Left ventricle myocardium inferior (tissue), 1 donor: ENCODE measurements at places on chromosomes 1 and 21. TPM values are rescaled to one million over a fixed set of nuclear protein-coding genes. Genes with fewer than 3 reads are reported as not detected.

- no peaks in the 10 kb centered on the region for H3K36me3 ChIP-seq
- no peak for DNase-seq
- H3K4me1 ChIP-seq = peaks cover 10% of the 10 kb centered on the region
- peaks cover 64% of the 10 kb centered on the region for H3K27me3 ChIP-seq
- H3K27ac ChIP-seq = no peak overlapping the region
Measured at GRCh38 chr1:243855616-243856318, 5.7 kb upstream of the AKT3 start.

DNA sequence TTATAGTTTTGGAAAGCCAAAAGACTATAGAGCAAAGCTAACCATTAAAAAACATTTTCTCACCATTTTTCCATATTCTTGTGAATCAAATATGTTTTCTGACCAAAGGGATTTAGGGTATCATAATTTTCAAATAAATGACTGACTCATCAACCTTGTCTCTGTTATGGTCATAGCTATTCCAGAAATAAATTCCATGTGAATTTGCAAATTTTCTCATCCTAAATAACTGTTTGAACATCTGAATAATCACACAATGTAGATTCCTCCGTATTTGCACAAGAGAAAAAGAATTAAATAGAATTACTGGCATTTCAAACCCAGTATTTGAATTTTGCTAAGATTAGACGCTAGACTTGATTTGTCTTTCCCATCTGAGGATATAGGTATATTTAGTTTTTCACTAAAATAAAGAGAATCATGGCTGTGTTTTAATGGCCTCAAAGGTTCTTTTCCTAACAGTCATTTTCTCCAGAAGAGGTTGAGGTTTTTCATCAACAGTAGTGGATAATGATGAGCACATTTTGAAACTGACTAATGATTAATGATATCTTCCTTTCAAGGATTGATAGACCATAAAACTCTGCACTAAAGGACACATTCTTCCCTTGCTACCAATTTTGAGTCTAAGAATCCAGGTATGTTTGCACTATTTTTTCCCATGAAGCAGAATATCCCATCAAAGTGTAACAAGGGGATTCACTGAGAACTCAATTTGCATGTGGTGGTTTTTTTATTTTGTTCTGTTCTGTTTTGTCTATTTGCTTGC is 9.5 kb upstream of the DUSP23 start:
- no peaks in the 10 kb centered on the region for H3K27me3 ChIP-seq
- no peak overlapping the region for H3K27ac ChIP-seq
- no peak overlapping the region for H3K4me3 ChIP-seq
- DNase-seq = no peak
- no peaks in the 10 kb centered on the region for H3K36me3 ChIP-seq
- H3K4me1 ChIP-seq = peaks cover 14% of the 10 kb centered on the region

DNA sequence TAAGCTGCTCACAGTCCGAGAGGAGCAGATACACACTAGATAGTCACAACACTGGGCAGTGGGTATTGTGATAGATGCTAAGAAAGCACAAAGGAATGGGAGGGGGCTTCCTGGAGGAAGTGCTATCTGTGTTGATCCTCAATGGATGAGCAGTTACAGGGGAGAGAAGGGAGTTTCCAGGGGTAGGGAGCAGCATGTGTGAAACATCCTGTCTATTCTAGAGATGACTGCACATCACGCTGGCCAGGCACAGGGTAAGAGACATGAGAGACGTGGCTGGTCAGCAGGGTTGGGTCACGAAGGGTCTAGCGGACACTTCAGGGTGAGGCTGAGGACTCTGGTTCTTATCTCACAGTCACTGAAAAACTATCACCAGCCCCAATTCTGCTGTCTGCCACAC is 235.2 kb downstream of the TRABD2B start:
- no peaks in the 10 kb centered on the region for H3K36me3 ChIP-seq
- no peak for DNase-seq
- peaks cover 16% of the 10 kb centered on the region for H3K27me3 ChIP-seq
- no peak overlapping the region for H3K4me3 ChIP-seq

GRCh38 chr1:164707868-164708331 is 148.9 kb downstream of the PBX1 start:
- no peaks in the 10 kb centered on the region for H3K36me3 ChIP-seq
- H3K4me3 ChIP-seq = no peak overlapping the region
- DNase-seq = no peak
- peaks cover 89% of the 10 kb centered on the region for H3K4me1 ChIP-seq
- no peaks in the 10 kb centered on the region for H3K27me3 ChIP-seq
- peak overlapping the region; percentile 60 for H3K27ac ChIP-seq

- H3K4me1 ChIP-seq = peaks cover 43% of the 10 kb centered on the region
- H3K4me3 ChIP-seq = peak overlapping the region; percentile 95
- peak; percentile 80 for DNase-seq
- peaks cover 14% of the 10 kb centered on the region for H3K27me3 ChIP-seq
Measured at GRCh38 chr1:231626951-231627614, 493 bp downstream of the DISC1 start.

DNA sequence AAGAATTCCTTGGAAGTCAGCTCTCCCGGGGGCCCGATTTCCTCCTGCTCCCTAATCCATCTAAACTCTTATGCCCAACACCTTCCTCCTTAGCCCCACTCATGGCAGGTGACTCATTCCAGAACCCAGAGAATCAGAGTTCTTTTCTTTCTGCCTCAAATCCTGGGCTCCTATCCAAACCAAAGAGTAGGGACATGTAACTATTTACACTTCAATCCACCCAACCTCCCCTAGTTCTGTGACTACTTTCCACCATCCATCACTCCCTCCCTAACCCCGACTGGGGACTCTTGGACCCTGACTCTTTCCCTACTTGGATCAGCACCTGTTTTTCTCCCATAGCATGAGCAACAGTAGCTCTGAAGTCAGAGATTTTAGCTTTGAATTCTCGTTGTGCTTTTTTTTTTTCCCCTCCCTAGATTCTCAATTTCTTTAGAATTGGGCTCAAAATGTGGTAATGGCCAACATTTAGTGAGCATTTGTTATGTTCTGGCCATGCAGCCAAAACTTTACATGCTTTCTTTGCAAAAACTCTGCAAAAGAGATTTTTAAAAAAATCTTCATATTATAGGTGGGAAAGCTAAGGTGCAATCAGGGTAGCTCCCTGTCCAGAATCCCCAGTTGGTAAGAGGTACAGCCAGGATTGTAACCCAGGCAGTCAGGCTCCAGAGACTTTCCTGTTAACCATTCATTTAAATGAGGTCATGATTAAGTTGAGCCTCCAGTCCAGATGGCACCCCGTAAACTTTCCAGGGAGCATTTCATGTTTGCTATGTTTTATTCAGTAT is 7.5 kb upstream of the CYP4A11 start:
- no peaks in the 10 kb centered on the region for H3K27me3 ChIP-seq
- H3K4me3 ChIP-seq = no peak overlapping the region
- no peaks in the 10 kb centered on the region for H3K36me3 ChIP-seq

DNA sequence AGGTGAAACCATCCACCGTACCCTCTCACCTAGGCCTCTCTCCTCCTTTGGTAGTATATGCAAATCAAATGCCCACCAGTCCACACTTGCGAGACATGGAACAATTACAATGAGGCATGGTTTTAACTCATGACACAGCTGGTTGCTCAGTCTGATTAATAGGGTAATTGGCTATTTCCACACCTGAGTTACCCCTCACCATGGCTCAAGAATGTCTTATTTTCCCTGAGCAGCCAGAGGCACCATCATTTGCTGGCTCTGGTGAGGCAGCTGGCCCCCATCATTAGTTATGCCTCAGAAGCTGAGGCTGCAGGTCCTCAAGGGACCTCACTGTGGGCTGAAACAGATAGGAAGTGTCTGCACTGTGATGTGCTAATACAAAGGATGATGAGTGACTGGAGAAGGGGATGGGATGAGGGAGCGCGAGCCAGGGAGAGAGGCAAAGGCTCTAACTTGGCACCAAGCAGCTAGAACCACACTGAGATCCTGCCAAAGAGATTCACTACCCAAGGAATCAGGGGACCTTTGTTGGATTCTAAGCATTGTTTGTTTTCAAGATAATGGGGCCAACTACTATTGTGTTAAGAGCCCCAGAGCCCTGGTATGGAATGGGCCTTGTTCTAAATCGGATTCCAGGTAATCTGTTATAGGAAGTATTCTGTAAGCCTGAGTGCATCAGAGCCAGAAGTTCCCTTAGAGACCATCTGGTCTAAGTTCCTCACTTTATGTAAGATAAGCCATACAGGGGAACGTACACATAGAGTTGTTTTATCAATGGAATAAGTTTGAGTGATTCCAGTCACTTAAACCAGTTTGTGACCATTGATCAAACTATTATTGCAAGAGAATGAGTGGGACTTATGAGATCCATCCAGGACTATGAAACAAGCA is 80.0 kb upstream of the CNTN2 start:
- peaks cover 3% of the 10 kb centered on the region for H3K36me3 ChIP-seq
- DNase-seq = no peak
- H3K27ac ChIP-seq = no peak overlapping the region
- H3K4me1 ChIP-seq = peaks cover 42% of the 10 kb centered on the region
- H3K4me3 ChIP-seq = no peak overlapping the region

DNA sequence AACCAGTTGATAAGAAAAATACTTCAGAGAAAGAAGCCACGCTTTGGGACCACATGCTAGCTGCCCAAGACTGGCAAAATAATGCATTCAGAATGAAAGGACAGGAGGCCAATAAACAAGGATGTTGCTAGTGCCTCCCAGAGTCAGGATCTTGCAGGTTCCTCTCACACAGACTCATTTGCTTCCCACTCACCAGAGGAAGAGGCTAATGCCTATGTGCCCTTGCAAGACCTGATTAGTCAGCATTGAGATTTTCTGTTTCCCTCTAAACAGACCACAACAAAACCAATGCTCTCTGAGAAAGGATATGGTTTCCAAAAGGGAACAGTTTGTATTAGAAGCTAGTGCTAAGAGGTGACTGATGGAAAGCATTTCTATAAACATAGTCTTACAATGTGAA is 85.7 kb downstream of the NRDC start:
- peaks cover 11% of the 10 kb centered on the region for H3K4me1 ChIP-seq
- H3K27ac ChIP-seq = peak overlapping the region; percentile 9
- DNase-seq = no peak

DNA sequence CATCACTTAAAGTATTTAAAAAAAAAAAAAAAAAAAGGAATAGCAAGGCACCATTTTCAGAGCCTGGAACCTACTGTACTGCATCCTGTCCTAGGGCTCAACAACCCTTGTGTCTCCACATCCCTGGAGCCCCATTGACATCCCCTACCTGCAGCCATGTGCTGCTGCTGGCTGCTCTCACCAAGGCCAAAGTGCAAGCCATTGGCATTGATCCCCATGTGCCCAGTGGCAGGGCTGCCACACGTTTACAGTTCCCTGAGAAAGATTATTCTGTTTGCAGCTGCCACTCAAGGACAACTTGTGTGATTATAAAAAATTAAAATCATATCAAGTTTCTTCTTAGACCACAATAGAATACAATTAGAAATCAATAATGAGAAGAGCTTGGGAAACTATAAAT is 129.9 kb downstream of the LHX8 start:
- H3K36me3 ChIP-seq = no peaks in the 10 kb centered on the region
- H3K4me3 ChIP-seq = no peak overlapping the region
- no peaks in the 10 kb centered on the region for H3K4me1 ChIP-seq
- no peak for DNase-seq
- H3K27ac ChIP-seq = no peak overlapping the region
- H3K27me3 ChIP-seq = no peaks in the 10 kb centered on the region

DNA sequence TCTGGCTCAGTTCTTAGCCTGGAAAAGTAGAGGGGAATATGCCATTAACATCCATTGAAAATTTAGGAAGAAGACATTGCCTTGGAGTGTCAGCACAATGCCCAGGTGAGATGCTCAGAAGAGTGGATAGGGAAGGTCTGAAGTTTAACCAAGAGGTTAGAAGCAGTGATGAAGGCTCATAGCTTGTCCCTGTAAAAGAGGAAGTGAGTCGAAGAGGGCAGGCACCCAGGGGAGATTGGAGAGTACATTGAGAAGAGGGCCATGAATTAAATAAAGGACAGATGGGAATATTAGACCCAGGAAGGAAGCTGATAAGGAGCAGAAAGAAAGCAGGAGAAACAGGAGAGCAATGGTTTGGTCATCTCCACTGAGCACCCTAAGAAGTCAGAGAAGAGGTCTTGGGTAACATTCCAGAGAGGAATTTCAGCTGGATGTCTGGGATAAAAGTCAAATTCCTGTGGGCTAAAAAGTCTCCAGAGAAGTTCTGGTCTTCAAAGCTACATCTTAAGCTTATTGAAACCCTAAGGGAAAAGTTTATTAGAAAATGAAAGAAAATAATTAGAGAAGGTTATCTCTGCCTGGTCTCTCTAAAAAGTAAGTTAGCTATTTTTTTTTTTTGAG is 17.3 kb downstream of the C8B start:
- no peak overlapping the region for H3K4me3 ChIP-seq
- peaks cover 11% of the 10 kb centered on the region for H3K27me3 ChIP-seq
- H3K36me3 ChIP-seq = no peaks in the 10 kb centered on the region
- DNase-seq = no peak

GRCh38 chr1:229862017-229862774 is 204.8 kb upstream of the GALNT2 start:
- peaks cover 5% of the 10 kb centered on the region for H3K27me3 ChIP-seq
- H3K4me1 ChIP-seq = peaks cover 54% of the 10 kb centered on the region
- peak overlapping the region; percentile 93 for H3K27ac ChIP-seq
- H3K4me3 ChIP-seq = no peak overlapping the region
- no peaks in the 10 kb centered on the region for H3K36me3 ChIP-seq

DNA sequence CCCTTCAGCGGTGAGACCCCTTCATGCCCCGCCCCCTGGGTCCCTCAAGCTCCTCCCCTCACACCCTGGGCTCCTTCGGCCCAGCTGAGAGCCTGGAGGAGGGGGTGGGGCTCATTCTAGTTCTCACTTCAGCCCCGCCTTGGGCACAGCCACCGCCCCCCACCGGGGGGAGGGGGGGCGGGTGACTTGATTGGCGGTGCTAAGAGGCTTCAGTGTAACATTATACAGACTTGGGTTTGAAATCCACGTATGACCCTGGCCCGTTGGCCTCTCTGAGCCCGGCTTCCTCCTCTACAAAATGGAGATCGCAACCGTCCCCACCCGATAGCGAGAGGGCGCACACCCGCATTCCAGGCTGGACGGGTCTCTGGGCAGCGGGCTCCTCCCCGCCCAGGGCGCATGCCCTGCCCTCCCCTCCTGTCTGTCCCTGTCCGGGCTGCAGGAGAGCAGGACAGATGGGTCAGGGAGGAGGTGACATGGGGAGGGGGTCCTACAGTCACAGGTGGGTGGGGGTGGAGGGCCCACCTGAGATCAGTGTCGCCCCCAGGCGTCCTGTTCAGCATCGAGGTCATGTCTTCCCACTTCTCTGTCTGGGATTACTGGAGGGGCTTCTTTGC is 5.1 kb downstream of the CLCNKB start:
- H3K27me3 ChIP-seq = peaks cover 9% of the 10 kb centered on the region
- H3K27ac ChIP-seq = no peak overlapping the region
- H3K4me1 ChIP-seq = peaks cover 13% of the 10 kb centered on the region
- H3K4me3 ChIP-seq = peak overlapping the region; percentile 61

GRCh38 chr1:152459596-152460528 is 45.8 kb upstream of the CRNN start:
- H3K4me1 ChIP-seq = peaks cover 6% of the 10 kb centered on the region
- H3K27me3 ChIP-seq = peaks cover 12% of the 10 kb centered on the region
- H3K36me3 ChIP-seq = no peaks in the 10 kb centered on the region
- DNase-seq = peak; percentile 71
- H3K4me3 ChIP-seq = peak overlapping the region; percentile 14
- H3K27ac ChIP-seq = peak overlapping the region; percentile 28

- H3K27ac ChIP-seq = no peak overlapping the region
- peaks cover 37% of the 10 kb centered on the region for H3K27me3 ChIP-seq
- no peaks in the 10 kb centered on the region for H3K36me3 ChIP-seq
- peaks cover 5% of the 10 kb centered on the region for H3K4me1 ChIP-seq
- H3K4me3 ChIP-seq = no peak overlapping the region
- DNase-seq = no peak
Measured at GRCh38 chr1:235624721-235625333, 24.8 kb downstream of the GNG4 start.

RHD gene
- total RNA-seq = not detected

MPL gene
- 0.82 TPM for total RNA-seq

SDC3 gene
- total RNA-seq = 25.3 TPM

ZBTB7B gene
- 42.8 TPM for total RNA-seq
